ENCODE measurements at places on chromosomes 12 and 14.

DNA sequence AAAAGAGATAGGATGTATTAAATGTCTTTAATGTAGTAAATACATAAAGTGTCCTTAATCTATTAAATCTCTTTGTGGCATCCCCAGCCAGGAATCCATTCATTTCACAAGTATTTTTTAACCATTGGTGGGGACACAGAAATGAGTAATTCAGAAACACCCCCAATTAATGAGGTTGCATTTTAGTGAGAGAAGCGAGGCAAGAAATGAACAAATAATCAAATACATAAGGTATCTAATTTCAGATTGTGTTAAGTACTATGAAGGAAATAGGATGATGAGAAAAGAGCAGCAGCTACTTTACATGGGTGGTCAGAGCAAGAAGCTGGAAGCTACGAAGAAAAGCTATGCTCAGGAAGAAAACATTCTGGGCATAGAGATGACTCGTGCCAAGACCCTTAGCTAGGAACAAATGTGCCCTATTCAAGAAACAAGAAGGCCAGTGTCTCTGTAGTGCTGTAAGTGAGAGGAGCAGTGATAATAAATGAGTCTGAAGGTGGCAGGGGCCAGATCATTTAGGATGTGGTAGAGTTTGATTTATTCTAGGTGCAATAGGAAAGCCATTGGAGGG is 60.5 kb upstream of the IGF1 start:
- DNase-seq, result no peak

GRCh38 chr14:100442498-100443490 is 119.7 kb downstream of the SLC25A47 start:
- no peak for DNase-seq

DNA sequence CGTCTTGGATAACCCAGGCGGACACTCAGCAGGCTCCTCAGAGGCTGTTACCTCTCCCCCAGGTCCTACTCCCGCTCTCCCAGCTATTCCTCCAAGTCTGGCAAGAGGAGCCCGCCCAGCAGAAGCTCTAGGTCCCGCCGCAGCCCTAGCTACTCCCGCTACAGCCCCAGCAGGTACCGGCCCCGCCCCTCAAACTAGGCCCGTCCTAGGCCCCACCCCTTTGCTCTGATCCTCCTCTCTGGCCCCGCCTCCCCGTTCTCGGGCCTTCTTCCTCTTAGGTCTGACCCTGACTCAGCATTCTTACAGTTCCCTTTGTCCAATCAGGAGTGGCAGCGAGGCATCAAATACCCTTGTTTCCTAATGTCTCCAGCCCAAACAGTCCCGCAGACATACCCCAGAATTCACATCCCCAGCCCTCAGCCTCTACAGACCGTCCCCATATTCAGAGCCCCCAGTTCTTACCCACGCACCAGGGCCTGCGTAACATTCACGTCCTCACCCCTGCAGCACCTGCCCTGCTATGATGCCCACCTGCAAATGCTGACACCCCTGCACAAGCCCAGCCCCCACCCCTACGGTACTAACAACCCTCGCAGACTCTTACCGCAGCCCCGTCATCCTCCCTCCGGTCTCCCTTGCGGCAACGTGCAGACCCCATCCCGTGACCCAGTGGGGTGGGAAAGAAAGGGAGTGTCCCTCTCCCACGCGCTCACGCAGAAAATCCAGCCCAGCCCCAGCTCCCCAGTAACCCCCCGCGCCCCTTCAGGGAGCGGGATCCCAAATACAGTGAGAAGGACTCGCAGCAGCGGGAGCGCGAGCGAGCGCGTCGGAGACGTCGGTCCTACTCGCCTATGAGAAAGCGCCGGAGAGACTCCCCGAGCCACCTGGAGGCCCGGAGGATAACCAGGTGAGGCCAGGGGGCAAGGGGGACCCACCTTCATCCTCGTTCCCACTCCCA is 25.0 kb upstream of the HSPB8 start:
- DNase-seq, result no peak

DNA sequence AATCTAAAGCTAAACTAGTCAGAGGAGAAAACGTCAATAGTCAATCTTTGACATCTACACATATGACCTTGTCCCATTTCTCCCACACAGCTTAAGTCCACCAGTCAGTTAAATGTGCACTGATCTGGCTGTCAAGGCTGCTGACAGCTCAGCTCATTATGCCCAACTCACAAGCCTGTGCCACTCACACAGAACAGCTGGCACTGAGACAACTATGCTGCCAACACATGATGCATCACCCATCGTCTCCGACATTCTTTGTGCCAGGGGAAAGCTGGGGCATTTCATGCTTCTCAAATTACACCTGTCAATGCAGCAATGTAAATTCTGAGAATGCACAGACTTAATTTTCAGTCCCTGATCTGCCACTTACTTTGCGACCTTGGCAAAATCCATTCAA is 25.3 kb downstream of the GNS start:
- no peak for DNase-seq

Data from GM10248 (cell line).